ENCODE measurements at places on chromosomes 3 and 15. TPM values are rescaled to one million over a fixed set of nuclear protein-coding genes. Genes with fewer than 3 reads are reported as not detected.

GRCh38 chr15:68425428-68426060 is 6.4 kb downstream of the ITGA11 start:
- H3K27ac ChIP-seq = no peak overlapping the region
- no peak overlapping the region for H3K4me3 ChIP-seq
- peaks cover 30% of the 10 kb centered on the region for H3K27me3 ChIP-seq
- H3K4me1 ChIP-seq = no peaks in the 10 kb centered on the region
- no peaks in the 10 kb centered on the region for H3K36me3 ChIP-seq

DUOX1 gene
- 0.37 TPM for total RNA-seq

POLQ gene
- 23.8 TPM for total RNA-seq

GRCh38 chr3:174937478-174937877 is 78.3 kb downstream of the NAALADL2 start:
- no peaks in the 10 kb centered on the region for H3K36me3 ChIP-seq
- H3K4me3 ChIP-seq = no peak overlapping the region
- no peaks in the 10 kb centered on the region for H3K4me1 ChIP-seq

DNA sequence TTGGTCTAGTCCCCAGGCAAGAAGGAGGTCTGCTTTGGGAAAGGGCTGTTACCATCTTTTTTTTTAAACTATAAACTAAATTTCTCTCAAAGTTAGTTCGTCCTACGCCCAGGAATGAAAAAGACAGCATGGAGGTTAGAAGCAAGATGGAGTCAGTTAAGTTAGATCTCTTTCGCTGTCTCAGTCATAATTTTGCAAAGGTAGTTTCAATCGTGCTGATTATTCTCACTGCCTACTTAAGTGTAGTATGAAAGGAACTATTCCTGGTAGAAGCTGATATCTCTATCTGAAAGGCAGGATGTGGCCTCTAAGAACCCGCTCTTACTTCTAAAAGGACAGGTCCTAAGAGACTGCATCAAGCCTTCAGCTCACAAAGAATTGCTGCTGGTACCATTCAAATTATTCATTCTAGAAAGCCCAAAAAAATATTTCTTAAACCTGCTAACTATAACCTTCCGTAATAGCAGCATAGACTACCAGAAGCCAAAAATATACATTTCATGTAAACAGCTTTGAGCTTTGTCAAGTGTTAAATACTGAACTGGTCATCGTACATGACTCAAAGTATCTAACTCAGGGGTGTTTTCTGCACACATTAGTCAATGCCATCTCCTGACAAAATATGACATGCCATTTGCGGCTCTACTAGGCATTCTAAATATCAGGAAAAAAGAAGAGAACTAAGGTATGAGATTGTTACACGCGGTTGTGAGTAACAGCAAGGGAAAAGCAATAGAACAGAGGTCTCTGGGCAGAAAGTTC is 96.0 kb upstream of the CCDC80 start:
- peak overlapping the region; percentile 71 for H3K27ac ChIP-seq
- H3K4me1 ChIP-seq = peaks cover 66% of the 10 kb centered on the region
- no peaks in the 10 kb centered on the region for H3K27me3 ChIP-seq
- DNase-seq = no peak

ZNF860 gene
- 1.8 TPM for total RNA-seq

PRRT3 gene
- 10.7 TPM for total RNA-seq

RBM15B gene
- 36.1 TPM for total RNA-seq

Measured in activated T-helper 2 cell treated with anti-CD3 and anti-CD28 coated beads, Interferon-gamma antibody, Interleukin-2, Interleukin-4, amounts not matched to agents 10 μg/mL and 5 μg/mL and 100 μg/mL, durations not matched to agents 14 hours and 24 hours and 36 hours (primary cell).